ENCODE measurements at places on chromosomes 12 and 14.

- peak; percentile 92 for DNase-seq
Observed at GRCh38 chr12:120234643-120235368, 30.7 kb downstream of the PXN start.

DNA sequence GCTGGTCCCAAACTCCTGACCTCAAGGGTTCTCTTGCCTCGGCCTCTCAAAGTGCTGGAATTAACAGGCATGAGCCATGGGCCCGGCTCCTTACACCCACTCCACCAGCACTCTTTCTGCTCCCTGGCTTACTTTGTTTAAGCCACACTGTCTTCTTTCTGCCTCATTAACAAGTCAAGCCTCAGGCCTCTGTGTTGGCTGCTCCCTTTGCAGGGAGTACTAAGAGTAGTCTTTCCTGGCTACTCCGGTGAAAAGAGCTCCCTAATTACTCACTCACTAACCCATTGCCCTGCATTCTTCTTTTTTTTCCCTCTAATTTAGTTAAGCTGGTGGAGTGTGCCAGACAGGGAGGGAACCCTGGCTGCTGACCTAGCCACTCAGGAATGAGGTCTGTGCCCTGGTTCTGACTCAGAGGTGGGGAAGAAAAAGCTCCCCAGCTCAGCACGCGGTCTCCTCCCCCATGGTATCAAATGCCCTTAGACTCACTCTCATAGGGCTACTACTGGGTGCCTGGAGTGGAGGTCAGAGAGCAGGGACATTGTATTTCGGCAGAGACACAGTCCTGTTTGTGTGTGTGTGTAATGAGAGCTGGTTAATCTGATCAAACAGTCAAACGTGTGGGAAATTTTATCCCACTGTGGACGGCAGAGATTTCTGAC lies 19.8 kb downstream of the GALNT6 start:
- peak; percentile 96 for DNase-seq

- DNase-seq: no peak
Observed at GRCh38 chr12:115370650-115371049, 686.7 kb upstream of the TBX3 start.

DNA sequence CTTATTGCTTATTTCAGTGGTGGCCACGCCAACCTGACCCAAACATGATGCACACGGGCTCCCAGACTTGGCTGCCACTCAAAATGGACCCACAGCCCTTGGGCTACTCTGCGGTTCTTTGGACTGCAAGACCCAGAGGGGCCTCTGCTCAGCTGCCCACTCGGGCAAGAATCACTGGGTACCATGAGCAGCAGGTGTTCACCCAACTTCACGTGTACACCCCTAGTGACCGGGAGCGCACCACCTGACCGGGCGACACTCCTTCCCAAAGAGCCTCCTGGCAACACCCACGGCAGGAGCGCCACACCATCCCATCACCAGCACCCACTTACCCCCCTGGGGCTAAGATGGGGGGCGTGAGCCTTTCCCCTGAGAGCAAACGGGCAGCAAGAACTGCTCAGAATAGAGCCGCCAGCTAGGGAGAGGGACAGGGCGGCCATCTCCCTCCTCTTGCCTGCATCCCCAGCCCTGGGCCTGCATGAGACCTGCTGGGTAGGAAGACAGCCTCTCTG lies 32.0 kb downstream of the CCNK start:
- no peak for DNase-seq

GRCh38 chr14:42214981-42215491 lies 608.4 kb downstream of the LRFN5 start:
- no peak for DNase-seq

DNA sequence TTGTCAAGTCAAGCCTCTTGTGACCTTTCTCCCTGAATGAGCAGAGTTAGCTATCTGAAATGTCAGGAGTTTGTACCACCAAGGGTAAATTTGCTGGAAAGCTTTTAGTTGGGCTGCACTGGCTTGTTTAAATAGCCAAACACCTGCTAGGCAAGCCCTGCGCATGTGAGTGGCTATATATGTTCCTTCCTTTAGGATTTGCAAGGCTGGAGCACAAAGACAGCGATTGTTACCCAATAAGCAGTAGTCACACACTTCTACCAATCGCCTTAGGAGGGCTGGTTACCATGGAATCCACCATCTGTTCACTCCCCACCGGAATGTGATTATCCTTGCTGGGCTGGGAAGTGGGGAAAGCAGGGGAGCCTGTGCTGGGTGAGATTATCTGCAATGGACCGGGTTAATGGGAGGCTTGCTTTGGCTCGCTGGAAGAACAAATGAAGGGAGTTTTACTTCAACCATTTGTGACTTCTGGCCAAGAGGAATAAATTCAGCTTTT lies 102.5 kb downstream of the FGD4 start:
- peak; percentile 95 for DNase-seq

DNA sequence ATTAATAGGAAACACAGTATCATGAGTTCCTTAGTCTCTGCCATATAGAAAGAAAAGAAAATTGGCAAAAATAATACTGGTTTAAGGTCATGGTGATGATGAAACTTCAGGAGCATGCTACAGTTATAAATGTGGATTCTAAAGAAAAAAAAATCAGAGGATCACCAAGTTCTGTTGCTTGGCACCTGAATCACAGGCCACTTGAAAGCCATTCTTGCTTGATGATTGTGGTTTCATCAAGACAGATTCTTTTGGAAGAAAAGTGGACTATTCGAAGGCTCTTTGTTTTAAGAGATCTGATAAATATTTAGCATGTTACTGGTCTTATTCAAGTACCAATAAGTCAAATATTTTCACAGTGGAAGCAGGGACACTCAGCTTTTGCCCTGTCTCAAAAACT lies 148.9 kb downstream of the SAMD4A start:
- no peak for DNase-seq
